ENCODE measurements at places on chromosomes 12 and 14. TPM values are rescaled to one million over a fixed set of nuclear protein-coding genes. Genes with fewer than 3 reads are reported as not detected.
A peak's percentile ranks its signal among the peaks of the same experiment; 100 is the strongest.

IGF1 gene
- total RNA-seq = 26.1 TPM

FAM186B gene
- total RNA-seq = 0.28 TPM

DNA sequence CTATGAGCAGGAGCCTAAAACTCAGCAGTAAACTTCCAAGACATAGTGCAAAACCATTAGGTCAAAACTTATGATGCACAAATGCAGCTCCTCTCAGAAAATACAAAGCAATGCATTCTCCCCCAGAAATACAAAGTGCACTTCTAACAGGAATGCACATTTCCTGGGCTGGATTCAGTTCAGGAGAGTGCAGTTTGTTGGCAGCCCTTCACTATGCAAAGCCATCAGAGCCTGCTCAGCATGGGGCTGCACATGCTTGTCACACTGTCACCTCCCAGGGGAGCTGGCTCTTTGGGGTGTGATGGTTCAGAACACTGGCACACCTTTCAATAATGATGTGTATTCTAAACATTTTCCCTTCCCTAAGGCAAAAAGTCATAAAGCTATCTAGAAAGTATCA is 110.4 kb downstream of the KCNK10 start:
- no peak overlapping the region for H3K27ac ChIP-seq
- no peaks in the 10 kb centered on the region for H3K27me3 ChIP-seq
- H3K36me3 ChIP-seq = no peaks in the 10 kb centered on the region
- no peak overlapping the region for H3K4me3 ChIP-seq
- no peak for DNase-seq
- H3K4me1 ChIP-seq = no peaks in the 10 kb centered on the region

DNA sequence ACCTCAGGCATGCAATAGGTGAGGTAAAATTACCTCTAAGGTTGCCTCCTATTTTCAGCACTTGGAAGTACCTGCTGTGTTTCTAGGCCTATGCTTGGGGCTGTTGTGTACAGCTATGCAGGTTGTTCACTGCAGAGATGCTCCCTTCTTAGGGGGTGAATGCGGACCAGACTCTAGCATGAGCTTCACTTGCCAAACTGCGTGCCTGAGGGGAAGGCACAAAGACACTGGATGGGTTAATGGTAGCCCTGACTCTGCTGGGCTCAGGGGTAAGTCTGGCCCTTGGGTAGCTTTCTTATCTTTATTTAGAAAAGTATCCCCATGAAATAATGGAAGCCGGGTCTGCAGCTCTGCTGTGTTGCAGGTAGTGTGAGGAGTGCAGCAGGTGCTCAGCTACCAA is 35.7 kb downstream of the B4GALNT3 start:
- no peak overlapping the region for H3K4me3 ChIP-seq
- no peaks in the 10 kb centered on the region for H3K36me3 ChIP-seq
- no peak for DNase-seq
- H3K27ac ChIP-seq = no peak overlapping the region
- H3K27me3 ChIP-seq = no peaks in the 10 kb centered on the region

DNA sequence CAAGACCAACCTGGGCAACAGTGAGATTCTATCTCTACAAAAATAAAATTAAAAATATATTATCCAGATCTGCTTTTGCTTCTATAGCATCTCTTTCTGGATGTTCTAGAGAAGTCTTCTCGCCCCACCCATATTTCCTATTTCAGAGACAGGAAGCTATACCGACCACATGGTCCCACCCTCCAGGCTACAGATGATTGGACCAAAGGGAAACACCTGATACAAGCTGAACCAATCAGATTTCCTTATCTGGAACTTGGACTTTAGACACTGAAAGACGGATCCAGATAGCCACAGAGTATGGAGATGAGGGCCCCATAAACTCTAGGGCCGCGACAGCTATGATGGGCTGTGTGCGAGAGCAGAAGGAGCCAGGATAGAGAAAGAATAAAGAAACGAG is 48.7 kb downstream of the CCDC60 start:
- H3K27me3 ChIP-seq = no peaks in the 10 kb centered on the region
- H3K36me3 ChIP-seq = no peaks in the 10 kb centered on the region
- H3K4me3 ChIP-seq = no peak overlapping the region
- no peak overlapping the region for H3K27ac ChIP-seq
- DNase-seq = no peak

DNA sequence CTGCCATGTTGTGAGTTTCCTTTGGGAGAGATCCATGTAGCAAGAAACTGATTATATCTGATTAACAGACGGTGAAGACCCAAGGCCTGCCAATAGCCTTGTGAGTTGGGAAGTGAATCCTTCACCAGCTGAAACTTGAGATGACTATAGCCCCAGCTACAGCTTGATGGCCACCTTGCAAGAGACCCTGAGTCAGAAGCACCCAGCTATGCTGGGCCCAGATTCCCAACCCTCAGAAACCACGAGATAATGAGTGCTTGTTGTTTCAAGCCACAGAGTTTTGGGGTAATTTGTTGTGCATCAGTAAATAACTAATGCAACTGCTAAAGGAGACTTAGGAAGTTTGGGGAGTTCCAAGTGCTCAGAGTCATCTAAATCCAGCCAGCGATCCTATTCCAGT is 80.3 kb downstream of the AVPR1A start:
- no peaks in the 10 kb centered on the region for H3K36me3 ChIP-seq
- peak overlapping the region; percentile 17 for H3K27ac ChIP-seq

DNA sequence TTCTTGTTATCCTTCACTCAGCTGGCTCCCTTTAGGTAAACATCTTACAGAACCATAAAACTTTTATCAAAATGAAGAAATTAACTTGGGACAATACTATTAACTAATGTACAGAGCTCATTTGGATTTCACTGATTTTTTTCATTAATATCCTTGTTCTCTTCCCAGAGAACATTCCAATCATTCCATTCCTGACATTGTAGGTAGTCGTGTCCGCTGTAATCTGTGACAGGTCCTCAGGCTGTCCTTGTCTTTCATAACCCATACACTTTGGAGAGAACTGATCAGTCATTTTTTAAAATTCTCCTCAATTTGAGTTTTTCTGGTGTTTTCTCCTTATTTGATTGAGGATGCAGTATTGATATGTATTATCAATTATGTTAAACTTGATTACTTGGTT is 916.8 kb downstream of the GALC start:
- DNase-seq = no peak
- H3K36me3 ChIP-seq = no peaks in the 10 kb centered on the region
- no peaks in the 10 kb centered on the region for H3K4me1 ChIP-seq
- H3K27me3 ChIP-seq = no peaks in the 10 kb centered on the region
- no peak overlapping the region for H3K4me3 ChIP-seq
- no peak overlapping the region for H3K27ac ChIP-seq

- H3K4me3 ChIP-seq = no peak overlapping the region
- H3K4me1 ChIP-seq = no peaks in the 10 kb centered on the region
- H3K36me3 ChIP-seq = no peaks in the 10 kb centered on the region
- no peak overlapping the region for H3K27ac ChIP-seq
- DNase-seq = no peak
- H3K27me3 ChIP-seq = no peaks in the 10 kb centered on the region
Measured at GRCh38 chr12:114809097-114809496, 125.1 kb upstream of the TBX3 start.

DNA sequence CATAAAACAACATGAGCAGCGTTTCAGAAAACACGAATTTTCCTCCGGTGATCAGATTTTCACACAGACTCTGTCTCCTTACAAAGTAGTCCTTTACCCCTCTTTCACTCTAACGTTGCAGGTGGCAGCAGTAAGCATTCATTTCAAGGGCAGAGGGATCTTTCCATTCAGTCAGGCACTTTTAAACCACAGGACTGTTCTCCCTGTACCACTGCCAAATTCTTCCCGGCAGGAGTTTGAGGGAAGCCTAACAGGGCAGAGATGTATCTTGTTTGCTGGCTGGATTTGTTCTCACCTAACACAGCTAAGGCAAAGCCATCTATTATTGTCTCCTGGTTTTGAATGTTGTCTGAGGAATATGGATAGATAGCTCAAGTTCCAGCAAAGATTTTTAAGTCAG is 1187.3 kb upstream of the SEL1L start:
- DNase-seq = no peak
- no peaks in the 10 kb centered on the region for H3K36me3 ChIP-seq
- no peaks in the 10 kb centered on the region for H3K27me3 ChIP-seq
- H3K4me1 ChIP-seq = no peaks in the 10 kb centered on the region
- H3K27ac ChIP-seq = no peak overlapping the region

- H3K4me3 ChIP-seq = no peak overlapping the region
- no peaks in the 10 kb centered on the region for H3K4me1 ChIP-seq
- H3K36me3 ChIP-seq = no peaks in the 10 kb centered on the region
- no peak for DNase-seq
Measured at GRCh38 chr12:91019455-91019854, 14.7 kb upstream of the EPYC start.

GRCh38 chr14:104036212-104036611 is 49.3 kb upstream of the ASPG start:
- no peak overlapping the region for H3K27ac ChIP-seq
- H3K4me3 ChIP-seq = no peak overlapping the region
- no peak for DNase-seq
